Amygdala (tissue), 56 donors: ENCODE measurements at places on chromosomes 12 and 14.

DNA sequence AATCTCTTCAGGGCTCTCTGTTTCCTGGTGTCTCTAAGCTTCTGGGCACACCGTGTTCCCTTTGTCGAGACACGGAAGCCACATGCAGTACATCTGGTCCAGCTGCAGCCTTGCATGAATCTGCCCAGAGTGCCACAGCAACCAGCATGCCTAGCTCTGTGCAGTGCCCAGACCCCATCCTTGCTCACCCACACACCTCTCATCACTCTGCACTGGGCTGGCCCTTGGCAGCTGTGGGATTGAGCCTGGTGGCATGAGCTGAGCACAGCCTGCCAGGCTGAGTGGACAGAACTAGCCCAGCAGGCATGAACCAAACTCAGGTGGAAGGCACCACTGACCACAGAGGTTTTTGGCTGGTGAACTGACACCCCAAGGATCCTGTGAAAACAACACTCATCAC is 279.9 kb downstream of the ATXN7L3B start:
- DNase-seq, result no peak

DNA sequence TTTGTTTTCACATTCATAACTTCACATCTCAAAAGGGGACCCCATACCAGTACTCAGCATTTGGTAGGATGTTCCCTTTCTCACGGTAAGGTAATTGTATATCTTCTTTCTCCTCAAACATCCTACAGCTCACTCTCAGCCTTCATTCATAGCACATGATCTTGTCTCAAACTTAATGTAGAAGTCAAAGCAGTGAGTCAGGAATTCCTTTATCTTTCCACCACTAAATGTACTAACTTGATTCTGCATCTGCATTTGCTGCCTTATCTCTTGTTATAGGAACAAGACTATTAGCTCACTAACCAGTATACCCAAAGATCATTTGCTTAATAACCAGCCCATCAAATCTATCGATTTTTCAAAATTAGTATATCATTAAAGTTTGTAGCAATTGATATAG is 22.9 kb downstream of the CPSF2 start:
- DNase-seq, result no peak

DNA sequence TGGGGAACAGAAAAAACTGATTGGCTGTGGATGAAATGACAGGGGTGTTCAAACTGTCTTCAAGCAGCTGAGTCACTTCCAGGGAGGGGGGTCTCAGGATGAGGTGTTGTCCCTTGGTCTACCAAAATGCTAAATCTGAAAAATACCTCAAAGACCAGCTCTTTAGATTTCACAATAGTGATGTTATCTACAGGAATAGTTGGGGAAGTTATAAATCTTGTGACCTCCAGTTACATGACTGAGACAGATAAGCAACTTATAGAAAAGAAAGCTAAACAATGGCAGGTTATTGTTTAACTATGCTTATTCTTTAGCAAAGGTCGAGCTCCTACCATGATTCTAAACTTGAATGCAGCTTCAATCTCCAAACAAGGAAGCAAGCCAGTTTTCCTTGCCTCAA is 125.4 kb downstream of the SYT10 start:
- no peak for DNase-seq

DNA sequence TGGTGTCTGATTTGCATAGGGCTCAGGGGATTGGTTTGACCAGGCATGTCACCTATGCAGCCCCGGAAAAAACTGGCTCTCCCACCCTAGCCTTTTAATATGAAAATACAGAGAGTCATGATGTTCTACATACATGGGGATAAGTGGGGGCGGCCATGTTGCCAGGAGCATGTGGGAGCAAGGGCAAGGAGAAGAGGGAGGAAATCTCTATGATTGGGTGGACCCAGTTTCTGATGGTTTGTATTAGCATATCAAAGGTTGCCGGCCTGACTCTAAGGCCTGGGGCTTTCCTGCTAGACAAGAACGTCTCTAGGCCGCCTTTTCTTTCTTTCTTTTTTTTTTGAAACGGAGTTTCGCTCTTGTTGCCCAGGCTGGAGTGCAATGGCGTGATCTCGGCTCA is 123.4 kb upstream of the CPSF6 start:
- DNase-seq, result no peak

DNA sequence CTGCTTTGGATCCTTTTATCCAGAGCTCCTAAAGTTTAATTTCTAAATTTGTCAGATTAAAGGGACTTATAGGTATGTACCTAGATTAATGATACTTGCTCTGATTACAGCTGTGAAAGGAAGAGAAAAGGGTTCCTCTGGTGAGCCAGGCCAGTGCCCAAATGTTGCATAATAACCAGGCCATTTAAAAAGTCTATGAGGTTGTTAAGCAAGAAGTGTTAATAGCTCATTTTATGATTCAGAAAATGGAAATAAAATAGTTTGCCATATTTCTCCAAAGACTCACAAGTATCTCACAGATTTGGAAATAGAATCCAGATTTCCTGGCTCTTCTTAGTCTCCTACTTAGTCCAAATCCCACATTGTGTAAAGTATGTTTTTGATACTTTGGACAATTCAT is 67.6 kb downstream of the SLC38A6 start:
- no peak for DNase-seq

DNA sequence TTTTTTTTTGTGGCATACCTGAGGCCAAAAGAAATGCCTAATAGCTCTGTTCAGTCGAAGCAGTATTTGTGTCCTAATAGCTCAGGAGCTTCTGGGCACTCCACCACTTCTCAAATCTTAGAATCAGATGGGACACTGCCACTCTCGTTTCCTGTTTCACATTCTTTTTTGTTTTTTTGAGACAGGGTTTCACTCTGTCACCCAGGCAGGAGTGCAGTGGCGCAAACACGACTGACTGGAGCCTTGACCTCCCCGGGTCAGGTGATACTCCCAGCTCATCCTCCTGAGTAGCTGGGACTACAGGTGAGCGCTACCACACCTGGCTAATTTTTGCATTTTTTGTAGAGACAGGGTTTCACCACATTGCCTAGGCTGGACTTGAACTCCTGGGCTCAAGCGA is 52.7 kb downstream of the SPPL3 start:
- DNase-seq, result no peak

DNA sequence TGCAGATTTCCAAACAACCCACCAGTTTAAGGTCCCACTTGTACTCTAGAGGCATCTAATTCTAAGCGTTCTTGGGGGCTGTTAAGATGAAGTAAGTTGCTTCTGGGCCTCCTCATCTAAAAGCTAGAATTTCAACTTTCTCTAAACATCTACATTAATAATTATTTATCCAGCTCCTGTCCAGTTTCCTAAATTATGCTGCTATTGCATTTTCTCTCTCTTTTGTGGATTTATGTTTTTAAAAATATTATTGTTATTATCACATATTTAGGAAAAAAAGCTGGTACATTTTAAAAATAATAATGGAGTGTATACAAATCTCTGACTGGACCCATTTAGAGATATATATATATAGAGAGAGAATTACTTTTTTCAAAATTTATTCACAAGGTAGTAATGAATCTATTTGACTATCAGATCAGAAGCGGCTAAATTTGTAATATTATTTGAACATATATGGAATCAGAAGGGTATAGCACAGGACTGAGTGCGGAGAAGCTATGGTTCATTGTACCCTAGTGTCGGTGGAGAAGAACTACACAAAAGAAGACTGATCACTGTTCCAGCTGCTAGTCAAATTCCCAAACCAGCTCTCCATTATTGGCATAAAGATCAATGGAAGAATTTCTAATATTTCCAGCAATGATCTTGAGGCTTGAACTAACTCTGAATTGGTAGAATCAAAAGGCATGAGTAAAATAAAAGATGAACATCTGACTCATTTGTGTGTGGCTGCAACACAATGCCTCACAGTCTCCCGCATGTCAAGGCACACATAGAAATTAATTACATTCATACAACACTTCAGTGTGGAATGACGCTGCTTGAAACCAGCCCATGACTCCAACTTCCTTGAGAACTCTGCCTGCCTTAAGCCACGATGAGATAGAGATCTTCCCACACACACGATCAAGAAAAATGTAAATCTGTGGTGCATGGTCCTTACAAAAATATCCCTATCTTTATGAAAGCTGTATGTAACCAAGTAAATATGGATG is 433.4 kb upstream of the OR4E1 start:
- no peak for DNase-seq

DNA sequence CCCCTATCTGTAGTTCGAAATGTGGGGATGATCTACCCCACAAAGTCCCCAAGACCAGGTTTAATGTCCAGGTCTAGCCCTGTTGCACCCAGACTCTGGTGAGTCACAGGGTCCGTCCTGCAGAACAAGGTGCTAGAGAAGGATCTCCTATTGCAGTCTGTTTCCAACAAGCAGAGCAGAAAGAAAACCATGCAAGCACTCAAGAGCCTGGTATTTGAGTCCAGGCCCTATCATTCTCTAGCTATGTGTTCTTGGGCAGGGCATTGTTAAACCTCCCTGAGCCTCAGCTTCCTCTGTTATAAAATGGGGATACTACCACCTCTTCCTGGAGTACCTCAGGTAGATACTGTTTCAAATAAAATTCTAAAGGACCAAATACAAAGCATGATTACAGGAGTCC is 24.4 kb downstream of the MAP3K9 start:
- DNase-seq, result no peak

GRCh38 chr12:130707571-130707891 is 8.6 kb downstream of the RIMBP2 start:
- DNase-seq, result no peak

DNA sequence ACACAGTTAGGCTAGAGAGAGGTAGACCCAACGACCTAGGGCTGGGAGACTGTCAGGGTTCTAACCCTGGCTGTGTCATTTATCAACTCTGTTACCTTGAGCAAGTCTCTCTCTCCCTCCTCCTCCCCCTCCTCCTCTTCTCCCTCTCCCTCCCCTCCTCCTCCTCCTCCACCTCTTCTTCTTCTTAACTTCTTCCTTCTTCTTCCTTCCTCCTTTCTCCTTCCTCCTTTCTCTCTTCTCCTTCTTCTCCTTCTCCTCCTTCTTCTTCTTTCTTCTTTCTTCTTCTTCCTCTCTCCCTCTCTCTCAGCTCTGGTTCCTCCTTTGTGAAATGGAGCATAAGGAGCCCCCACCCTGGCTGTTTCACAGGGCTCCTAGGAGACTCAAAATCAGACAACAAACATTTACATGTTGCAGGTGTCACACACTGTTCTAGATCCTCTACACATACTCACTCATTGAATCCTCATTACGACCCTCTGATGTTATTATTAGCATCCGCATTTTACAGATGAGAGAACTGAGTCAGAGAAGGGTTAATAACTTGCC is 2.2 kb upstream of the KCNH3 start:
- no peak for DNase-seq
